Fibroblast of the aortic adventitia (primary cell): ENCODE measurements at places on chromosomes 7 and 10. TPM values are rescaled to one million over a fixed set of nuclear protein-coding genes. Genes with fewer than 3 reads are reported as not detected.

The CNPY1 gene
- not detected in 2 replicates for total RNA-seq

The NRAP gene
- total RNA-seq: under 0.01 TPM in 1 of 2 replicates, not detected in the other

The RNF32 gene
- 0.54 and 1.9 TPM in 2 replicates for total RNA-seq

The CYP26C1 gene
- total RNA-seq: 0.09 TPM in 1 of 2 replicates, not detected in the other

GRCh38 chr7:125358551-125359167 lies 429.0 kb upstream of the POT1 start:
- DNase-seq: peak; percentile 4

DNA sequence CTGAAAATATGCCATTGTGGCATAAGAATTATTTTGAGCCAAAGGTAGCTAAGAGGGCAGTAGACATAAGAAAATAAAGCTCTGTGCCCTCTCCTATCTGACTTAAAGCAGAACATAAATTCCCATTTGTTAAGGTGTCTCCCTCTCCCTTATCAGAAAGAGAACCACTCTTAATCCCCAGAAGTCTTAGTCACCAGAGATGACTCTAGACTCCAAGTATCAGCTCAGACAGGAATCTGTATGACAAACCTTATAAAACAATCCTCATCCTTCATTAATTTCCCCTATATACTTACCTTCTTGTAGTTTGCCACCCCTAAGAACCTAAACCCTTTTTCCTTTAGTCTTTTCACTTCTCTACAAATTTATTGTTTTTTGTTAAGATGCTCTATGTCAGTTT lies 21.8 kb upstream of the PIP4K2A start:
- no peak for DNase-seq

GRCh38 chr7:131839967-131840690 lies 283.7 kb upstream of the PODXL start:
- DNase-seq: no peak

GRCh38 chr7:139495580-139496125 lies 12.2 kb upstream of the KLRG2 start:
- DNase-seq: no peak

- DNase-seq: no peak
These were observed 31.1 kb downstream of the LMTK2 start for GRCh38 chr7:98137826-98138151.
